ENCODE measurements at places on chromosomes 12 and 14.

- DNase-seq: no peak
Measured at GRCh38 chr14:101055776-101056374, 152.4 kb upstream of the RTL1 start.

DNA sequence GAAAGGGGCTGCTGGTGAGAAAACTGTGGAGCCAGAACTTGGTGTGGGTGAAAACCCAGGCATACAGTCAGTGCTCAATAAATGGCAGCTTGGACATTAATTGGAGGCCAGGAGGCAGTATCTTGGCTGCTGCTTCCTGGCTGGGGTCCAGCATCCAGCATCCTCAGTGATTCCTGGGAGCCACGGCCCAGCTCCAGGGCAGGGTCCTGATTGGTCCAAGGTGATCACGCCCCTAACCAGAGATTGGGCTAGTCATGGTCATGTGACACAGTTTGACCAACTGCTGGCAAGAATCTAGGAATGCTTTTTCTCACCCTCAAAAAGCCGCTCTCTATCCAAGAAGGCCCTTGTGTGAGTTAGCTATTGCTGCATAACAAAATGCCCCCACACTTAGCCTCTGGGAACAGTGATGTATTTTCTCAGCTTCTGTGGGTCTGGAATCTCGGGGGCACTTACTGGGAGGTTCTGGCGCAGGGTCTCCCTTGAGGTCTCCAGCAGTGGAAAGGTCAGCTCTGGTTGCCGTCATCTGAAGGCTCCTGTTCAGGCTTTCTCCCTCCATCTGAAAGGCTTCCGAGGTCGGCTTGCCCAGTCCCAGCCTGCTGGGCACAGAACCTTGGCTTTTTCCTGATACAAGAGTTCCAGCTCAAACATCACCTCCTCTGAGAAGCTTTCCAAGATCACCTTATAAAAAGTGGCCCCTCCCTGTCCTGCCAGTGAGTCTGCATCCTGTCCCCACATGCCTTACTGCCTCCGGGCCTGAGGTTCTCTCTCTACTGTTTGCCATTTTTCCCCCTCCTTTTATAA lies 119.2 kb upstream of the NCOR2 start:
- no peak for DNase-seq

- DNase-seq: no peak
Measured at GRCh38 chr12:65022421-65022820, 98.7 kb downstream of the WIF1 start.

DNA sequence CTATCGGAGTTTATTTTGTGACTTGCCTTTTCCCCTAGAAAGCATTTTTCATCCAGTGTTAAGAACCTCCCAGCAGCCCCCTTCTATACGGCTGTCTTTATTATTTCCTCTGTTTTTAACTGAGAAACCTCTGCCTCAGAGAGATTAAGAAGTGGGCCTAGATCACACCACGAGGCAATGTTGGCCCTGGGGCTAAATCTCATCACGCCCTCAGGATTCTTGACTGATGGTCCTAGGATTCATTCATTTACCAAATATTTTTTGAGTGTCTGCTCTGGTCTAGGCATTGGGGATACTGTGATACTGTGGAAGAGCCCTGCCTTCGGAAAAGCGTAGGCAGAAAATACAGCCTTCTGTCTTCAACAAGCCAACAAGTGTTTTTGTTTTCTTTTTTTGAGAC lies 42.1 kb downstream of the C14orf132 start:
- DNase-seq: no peak

DNA sequence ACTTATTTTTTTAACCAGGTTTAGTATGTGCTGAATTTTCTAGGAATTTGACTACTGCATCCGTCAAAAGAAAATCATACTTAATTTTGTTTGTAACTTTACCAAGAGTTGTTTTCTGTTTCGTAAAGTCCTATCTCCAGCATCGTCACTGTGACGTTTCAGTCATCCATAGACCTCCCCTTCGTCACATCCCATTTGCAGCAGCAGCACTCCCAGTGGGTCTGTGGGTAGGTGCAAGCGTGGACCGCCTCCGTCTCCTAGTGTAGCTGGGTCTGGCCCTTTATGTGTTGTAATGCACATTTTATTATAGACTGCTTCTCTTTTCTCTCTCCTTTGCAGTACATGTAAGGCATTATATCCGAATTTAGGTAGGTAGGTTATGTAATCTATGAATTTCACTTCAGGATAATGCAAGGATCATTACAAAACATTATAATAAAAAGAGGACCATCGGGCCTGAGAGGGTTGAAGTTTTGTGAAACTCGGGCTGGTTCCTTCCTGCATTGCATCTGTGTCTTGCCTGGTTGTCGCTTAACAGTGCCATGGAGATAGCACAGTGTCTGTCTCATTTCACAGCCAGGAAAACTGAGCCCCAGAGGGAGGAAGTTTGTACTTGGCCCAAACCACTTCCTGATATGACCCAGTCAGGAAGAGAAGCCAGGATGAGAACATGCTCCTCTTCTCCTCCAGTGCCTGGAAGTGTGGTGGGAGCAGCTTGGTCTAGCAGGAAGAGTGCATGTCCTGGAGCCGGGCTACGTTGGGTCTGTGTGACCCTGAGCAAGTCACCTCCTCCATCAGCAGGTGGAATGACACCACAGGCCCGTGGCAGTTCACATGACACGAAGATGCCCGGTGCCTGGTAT lies 41.3 kb downstream of the EVL start:
- DNase-seq: no peak
